ENCODE measurements at places on chromosomes 2 and 18.
A peak's percentile ranks its signal among the peaks of the same experiment; 100 is the strongest.

- no peak for DNase-seq
Observed at GRCh38 chr2:175366815-175367214, 185.3 kb upstream of the ATP5MC3 start.

DNA sequence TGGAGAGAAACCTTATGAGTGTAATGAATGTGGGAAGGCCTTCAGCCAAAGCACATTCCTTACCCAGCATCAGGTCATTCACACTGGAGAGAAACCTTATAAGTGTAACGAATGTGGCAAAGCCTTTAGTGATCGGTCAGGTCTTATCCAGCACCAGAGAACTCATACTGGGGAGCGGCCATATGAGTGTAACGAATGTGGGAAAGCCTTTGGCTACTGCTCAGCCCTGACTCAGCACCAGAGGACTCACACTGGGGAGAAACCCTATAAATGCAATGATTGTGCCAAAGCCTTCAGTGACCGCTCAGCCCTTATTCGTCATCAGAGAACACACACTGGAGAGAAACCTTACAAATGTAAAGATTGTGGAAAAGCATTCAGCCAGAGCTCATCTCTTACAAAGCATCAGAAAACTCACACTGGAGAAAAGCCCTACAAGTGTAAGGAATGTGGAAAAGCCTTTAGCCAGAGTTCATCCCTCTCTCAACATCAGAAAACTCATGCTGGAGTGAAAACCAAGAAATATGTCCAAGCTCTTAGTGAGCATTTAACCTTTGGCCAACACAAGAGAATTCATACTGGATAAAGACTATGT lies 7.8 kb downstream of the ZNF892 start:
- no peak for DNase-seq

- DNase-seq: peak; percentile 55
Observed at GRCh38 chr2:205925373-205926337, 160.3 kb downstream of the INO80D start.

GRCh38 chr2:212451786-212452231 lies 86.8 kb downstream of the ERBB4 start:
- DNase-seq: no peak

DNA sequence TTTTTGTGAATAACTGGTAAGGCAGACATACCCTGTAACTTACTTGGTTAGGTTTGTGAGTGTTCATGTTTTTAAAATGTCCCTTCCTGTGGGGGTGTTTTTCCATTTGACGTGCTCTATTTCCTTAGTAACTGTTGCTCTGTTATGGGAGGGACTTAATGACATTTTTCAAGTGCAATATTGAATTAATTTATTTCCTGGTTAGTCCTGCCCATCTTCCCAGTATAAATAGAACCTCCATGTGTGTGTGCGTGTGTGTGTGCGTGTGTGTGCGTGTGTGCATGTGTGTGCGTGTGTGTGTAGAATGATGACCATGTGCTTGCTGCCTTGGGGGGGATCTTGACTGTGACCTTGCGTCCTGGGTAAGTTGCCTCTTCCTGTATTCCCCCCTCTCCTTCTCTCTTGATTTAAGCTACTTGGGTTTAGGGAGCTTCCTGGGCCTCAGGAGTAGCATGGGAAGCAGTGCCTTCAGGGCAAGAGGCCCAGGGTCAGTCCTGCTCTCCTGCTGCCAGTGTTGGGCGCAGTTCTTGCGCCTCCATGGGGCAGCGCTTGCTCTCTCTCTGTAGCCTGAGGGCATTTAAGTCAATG lies 163.9 kb downstream of the LDLRAD4 start:
- no peak for DNase-seq

Data from cerebellum (tissue), 4 donors.